Stimulated activated CD8-positive, alpha-beta memory T cell treated with anti-CD3 and anti-CD28 coated beads, Interleukin-12 subunit alpha, Interleukin-12 subunit beta, amount 100 ng/mL, for 4 hours (primary cell): ENCODE measurements at places on chromosomes 4 and X.
A peak's percentile ranks its signal among the peaks of the same experiment; 100 is the strongest.

GRCh38 chr4:180407275-180407885 lies 1835.8 kb upstream of the TENM3 start:
- no peak for DNase-seq

GRCh38 chr4:165515201-165515600 lies 136.4 kb downstream of the CPE start:
- no peak for DNase-seq

GRCh38 chr4:26317766-26318165 lies 3.0 kb upstream of the RBPJ start:
- no peak for DNase-seq

GRCh38 chrX:76920607-76921006 lies 493.1 kb downstream of the MAGEE1 start:
- no peak for DNase-seq

DNA sequence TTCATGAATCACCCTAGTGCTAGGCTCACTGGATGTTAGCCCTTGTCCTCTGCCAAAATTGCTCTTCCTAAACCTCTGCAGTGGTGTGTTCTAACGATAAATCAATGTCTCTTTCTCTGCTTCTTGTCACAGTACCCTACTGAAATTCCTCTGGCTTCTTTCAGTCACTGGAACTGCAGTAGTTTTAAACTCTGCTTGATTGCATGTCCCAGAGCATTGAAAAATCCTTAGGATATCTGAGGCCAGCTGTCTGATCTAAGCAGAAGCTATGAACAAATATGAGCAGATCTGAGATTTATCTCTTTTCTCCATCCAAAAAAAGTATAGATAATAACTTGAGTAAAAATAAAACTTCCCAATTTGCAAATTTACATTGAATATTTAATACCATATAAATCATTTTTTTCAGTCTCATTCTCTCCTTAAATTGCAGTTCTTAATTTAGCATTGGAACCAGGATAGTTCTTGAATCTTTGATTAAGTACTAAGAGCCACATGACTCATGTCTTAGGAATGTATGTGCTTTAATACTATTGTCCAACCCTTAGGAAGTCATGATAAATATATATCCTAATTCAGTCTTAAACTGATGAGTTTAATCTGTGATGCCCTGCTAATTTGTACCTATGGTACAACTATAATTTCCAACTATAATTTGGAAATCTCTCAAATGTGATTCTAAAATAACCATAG lies 169.7 kb downstream of the PDHA2 start:
- DNase-seq: no peak

GRCh38 chrX:10859353-10859752 lies 239.0 kb upstream of the MID1 start:
- DNase-seq: no peak

DNA sequence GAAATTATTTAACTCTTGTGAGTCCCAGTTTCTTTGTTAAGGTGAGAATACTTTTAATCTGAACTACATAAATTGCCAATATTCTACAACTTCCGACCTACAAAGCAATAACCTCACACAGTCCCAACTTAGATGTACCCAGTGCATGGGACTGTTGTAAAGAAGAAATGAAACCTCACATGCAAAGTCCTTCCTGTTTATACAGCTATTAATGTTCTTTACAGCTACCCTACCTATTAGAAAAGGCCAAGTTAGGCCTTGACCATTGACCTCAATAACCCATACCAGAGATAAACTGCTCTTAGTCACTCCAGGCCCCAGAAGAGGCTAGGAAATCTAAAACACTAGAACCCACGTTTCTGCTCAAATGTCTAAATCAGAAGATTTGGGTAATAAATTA lies 920.1 kb upstream of the TENM3 start:
- DNase-seq: no peak

DNA sequence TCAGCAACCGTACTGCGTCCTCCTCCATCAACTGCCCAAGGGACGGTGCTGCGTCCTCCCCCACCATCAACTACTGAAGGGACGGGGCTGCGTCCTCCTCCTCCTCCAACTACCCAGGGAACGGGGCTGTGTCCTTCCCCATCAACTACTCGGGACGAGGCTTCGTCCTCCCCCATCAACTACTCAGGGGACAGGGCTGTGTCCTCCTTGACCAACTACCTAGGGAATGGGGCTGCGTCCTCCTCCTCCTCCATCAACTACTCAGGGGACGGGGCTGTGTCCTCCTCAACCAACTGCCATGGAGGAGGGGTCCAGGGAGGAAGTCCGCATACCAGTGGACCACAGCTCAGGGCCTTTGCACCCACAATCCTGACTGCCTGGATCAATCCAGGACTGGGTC lies 24.4 kb downstream of the PPP2R3B start:
- DNase-seq: no peak

DNA sequence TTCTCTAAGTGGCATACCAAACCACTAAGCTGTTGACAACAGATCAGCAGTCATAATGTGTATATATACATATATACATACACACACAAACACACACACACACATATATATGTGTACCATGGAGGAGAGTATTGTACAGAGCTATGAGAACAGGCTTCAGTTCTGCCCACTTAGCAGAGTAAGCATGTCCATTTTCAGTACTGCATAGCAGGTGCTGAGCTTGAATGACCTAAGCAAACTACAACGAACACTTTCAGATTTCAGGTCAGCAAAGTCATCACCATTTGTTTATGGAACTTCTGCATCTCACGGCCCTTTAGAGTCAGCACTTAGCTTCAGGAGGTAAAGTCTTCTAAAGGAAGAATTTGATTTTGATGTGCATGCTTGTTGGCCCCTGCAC lies 735.8 kb upstream of the ATOH1 start:
- no peak for DNase-seq

- no peak for DNase-seq
These were observed 372.1 kb downstream of the BMPR1B start for GRCh38 chr4:95129821-95130311.

GRCh38 chr4:10115797-10116568 lies 616 bp downstream of the WDR1 start:
- peak; percentile 46 for DNase-seq

- DNase-seq: no peak
These were observed 175.8 kb downstream of the RCHY1 start for GRCh38 chr4:75338352-75338880.

DNA sequence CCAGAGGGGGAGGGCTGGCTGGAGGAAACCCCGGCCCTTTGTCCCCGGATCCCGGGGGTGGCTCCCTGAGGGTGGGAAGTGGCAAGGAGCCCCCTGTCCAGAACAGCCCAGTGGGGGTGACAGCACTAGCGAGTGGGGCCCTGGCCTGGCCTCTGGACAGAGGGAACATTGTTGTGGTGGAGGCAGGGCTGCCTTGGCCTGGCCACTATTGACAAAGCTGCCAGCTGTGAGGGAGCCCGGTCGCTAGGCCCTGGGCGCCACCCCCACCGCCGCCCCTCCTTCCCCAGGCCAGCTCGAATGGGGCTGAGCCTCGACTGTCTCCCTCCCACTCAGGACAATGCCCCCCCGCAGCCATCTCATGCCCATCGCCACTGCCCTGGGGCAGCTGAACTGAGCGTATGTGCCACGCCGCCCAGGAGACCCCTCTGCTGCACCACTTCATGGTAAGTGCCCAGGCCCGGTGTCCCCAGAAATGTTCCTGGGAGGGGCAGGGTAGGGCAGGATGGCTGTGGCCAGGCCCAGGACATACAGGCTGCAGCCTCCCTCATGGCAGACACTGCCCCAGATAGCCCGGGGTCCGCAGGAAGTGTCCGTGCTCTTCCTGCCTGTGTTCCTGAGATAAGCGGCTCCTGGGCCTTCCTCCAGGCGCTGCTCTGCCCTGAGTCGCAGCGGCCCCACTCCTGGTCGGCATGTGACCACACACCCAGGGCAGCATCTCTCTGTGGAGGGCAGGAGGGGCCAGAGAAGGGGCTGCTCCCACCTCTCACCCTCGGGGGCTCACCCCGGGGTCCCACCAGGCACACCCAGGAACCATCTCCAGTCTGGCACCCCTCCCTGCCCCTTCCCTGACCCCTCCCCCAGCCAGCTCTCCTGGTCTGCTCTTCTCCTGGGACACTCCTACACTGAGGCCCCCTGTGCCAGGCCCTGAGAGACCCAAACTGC lies 1.4 kb downstream of the PLXNB3 start:
- no peak for DNase-seq

GRCh38 chrX:21740329-21741274 lies 17.3 kb downstream of the SMPX start:
- DNase-seq: no peak

DNA sequence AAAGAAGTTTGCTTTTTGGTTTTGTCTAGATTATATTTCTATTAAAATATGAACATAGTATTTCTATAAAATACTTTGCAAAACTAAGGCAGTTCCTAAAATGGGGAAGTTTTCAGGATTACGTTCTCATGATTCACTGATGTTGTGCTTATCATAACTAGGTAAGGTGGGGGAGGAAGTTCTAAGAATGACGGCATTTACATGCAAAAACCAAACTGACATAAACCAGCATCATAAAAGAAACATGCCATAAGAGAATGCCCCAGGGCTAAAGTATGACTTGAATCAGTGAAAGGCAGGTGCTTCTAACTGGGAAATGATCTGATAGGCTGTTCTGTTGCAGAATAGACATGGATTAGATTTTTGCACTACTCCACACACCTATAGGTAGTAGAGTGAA lies 204.7 kb upstream of the JADE1 start:
- DNase-seq: no peak

GRCh38 chrX:11100281-11101035 lies 10.7 kb upstream of the HCCS start:
- no peak for DNase-seq

DNA sequence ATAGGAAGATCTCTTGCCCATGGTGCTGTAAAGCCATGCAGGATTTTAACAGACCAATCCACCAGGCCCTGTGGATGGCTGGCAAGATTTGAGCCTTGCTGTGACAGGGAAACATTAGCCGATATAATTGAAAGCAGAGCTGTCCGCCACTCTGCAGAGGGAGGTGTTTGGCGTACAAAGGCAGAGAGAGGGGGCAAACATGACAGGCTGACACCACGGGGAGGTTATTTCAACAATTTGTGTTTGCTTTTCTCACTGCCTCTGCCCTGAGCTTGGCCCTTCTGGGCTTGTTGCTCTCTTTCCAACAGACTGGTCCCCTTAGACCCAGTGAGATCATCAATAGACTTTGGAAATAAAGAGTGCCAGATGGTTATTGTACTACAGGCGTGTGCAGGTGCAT lies 59.4 kb downstream of the CLNK start:
- no peak for DNase-seq

GRCh38 chr4:13455411-13455810 lies 28.7 kb downstream of the RAB28 start:
- DNase-seq: no peak

- no peak for DNase-seq
These were observed 20.9 kb downstream of the PGM2 start for GRCh38 chr4:37847311-37847884.

- no peak for DNase-seq
These were observed 81.1 kb downstream of the SUPT20HL2 start for GRCh38 chrX:24232796-24233195.

DNA sequence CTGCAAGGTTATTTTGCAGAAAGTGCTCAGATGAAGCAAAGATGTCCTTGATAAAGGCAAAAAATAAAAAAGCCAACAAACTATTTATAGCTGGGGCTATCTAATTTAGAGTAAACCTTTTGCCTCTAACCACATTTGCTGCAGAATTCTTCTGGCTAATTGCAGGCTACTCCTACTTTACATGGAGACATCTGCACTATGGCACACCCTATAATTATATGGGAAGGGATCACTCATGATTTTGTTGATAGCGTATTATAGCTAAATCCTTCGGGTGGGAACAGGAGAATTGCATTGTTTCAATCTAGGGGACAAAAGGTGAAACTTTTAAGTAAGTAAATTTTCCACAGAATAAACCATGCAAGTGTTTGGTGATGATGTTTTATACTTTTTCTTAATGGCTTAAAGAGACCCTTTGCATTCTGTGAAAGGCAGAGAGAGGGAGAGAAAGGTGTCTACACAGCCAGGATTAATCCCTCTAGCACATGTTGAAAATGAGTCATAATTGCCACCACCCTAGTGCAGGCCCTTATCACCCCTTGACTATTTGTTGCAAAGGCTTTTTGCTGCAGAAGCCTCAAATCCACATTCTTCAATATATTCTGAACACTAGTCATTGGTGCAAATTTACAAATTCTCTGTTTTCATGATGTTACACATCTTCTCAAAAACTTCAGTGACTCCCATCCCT lies 221.3 kb upstream of the BMP3 start:
- no peak for DNase-seq

GRCh38 chr4:81528200-81528599 lies 56.5 kb upstream of the RASGEF1B start:
- DNase-seq: no peak

GRCh38 chrX:42248226-42248625 lies 324.9 kb upstream of the CASK start:
- DNase-seq: no peak

DNA sequence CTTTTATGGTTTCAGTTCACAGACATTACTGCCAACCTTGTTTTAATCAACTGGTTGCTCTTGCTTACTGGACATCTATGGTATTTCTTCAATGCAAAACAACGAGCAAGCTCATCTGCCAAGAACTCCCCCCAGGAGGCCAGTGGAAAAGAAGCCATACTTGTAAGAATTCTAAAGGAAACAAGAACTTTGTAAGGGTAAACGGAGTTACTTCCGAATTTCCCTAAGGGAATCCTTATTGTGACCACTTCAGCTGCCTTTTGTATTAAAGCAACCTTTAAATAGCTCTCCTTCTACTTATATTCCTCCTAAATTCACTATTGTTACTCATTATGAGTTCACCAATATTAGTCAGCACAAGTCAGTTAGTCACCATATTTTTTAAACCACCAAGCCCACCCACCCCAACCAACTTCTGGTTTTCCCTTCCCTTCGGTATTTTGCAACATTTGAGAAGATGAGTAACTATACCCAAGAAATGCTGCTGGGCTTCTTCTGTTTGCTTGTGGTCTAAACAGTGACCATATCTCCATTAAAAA lies 602.8 kb upstream of the DIPK2B start:
- DNase-seq: no peak

DNA sequence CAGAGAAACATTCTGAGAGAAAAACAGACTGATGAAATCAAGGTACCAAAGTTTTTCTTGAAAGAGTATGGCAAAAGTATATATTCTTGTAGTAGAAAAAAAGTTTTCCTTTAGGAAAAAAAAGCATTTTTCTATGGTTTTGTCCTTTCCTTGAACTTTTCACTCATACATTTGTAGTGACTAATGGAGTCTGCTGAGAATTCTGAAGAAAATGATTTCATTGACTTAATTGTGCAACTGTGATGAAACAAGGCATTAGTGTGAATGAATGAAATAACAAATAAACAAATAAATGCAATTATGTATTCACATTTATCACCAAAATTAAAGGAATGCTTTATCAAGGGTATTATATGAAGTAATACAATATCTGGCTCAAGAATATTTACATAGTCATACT lies 5.7 kb downstream of the CSN1S1 start:
- no peak for DNase-seq

GRCh38 chrX:136214551-136214950 lies 36.6 kb downstream of the MAP7D3 start:
- no peak for DNase-seq

DNA sequence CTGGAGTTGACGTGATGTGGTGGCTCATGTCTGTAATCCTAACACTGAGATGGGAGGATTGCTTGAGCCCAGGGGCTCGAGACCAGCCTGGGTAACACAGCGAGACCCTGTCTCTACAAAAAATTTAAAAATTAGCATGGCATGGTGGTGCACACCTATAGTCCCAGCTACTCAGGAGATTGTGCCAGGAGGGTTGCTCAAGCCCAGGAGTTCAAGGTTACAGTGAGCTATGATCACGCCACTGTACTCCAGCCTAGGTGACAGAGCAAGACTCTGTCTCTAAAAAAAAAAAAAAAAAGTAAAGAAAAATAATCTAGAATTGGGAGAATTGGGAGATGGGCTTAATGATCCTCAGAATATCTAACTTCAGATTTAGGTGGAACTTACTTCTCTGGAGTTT lies 51.1 kb downstream of the MSN start:
- no peak for DNase-seq
